ENCODE measurements at places on chromosomes 5 and 9.

DNA sequence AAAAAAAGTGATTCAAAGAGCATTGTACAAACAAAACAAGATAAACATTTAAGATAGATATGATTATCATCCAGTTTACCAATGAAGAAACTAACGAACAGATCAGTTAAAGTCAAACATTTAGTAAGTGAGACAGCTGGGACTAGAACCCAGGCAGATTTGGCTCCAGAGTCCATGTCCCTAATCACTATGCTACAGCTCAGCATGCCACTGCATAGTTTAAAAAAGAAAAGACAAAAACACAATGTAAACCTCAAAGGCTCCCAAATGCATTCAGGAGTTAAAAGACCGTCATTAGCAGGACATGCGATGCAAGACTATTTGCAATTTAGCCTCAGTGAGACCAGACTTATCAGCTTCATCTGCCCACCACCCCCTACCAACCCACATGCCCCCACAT lies 36.8 kb downstream of the DENND1A start:
- no peak for DNase-seq

DNA sequence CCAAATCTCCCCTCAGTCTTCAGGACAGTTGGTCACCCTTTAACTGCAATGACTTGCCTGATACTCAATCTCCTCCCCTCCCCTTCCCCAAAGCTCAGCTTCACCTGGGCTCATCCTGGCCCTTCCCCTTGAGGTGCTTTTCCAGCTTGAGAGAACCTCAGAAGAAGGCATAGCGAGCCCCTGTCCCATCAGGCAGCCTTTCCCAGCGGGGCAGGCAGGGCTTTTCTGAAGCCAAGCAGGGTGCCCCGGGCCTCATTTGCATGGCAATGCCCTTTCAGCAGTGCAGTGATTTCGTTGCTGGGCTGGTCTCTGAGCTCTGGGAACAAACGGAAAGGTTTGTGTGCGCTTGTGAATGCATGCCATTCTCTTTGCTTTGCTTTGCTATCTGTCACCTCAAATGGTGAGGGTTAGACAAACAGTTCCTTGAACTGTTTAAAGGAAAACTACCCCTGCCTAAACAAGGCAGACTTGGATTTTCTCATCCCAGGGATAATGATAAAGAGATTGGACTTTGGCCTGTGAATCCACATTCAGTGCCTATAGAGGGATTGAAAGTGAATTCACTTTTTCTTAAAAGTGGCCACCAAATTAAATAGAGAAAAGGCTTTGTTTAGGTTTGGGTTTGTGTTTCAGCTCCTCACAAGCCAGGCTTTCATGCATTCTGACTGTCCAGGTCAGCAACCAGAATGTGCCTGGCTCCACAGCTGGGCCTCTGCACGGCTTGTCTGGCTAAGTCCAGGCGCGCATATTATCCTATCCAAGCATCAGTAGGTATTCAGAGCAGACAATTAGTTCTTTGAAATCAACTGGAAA lies 165.3 kb downstream of the ZNF608 start:
- no peak for DNase-seq

DNA sequence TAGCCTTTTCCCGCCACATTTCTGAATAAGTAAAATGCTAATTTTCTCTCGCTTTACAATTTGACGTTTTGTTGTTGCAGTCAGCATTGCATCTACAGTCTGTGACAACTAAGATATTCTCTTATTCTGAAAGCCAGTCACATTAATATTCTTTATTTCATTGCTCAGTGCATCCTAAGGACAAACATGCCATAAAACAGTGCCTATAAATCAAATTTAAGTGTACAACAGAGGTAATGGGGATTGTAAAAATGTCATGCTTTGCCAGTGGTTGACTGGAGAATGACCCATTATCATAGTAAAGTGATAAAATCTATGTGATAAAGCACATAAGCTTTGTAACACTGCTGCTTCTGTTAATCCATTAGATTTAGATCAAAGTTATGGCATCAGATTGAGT lies 1850.0 kb upstream of the ACO1 start:
- no peak for DNase-seq

DNA sequence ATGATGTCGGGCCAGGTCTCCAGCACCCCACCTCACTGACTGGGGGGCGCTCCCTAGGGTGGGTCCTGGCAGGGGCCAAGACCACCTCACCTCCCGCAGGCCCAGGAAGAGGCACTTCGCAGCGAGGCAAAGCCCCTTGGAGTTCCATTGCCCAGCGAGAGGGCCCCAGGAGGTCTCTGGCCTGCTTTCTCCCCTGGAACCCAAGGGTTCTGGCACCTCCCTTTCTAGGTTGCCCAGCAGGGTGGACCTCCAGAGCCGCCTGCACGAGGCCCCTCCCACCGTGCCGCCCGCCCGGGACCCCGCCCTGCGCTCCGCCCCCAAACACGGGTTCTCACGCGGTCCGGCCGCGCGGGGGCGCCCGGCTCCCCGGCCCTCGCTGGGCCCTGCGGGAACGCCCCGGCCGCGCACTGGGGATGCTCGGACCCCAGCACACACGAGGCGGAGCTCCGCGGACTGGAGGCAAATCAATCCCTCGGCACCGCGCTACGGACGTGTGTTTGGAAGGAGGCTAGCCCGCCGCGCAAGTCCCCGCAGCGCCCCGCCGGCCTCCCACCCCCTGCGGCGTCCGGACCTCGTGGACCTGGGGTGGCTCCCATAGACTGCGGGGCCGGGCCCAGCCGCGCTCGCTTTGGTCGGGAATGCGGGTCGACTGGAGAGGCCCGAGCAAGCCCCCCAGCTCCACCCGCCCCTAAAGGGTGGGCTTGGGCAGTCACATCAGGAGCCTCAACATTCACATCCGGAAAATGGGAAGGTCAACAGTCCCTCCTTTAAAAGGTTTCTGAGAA lies 99.5 kb upstream of the LMX1B start:
- DNase-seq: peak; percentile 32

DNA sequence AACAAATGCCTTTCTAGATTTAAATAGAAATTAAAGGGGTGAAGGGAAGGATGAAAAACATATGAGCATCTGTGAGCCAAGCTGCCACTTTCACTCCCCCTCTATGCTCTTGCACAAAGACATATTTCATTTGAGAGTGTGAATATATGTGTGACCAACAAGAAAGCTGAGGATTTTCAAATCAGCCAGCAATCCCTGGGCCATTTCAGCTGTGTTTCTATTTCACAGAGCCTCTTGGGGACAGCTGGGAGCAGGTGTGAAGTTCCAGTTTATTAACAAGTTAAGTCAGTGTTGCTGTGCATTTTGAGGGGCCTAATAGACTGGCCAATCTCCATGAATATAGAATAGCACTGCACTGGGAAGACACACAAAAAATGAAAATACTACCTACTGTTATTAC lies 248.7 kb upstream of the RGMB start:
- DNase-seq: no peak

GRCh38 chr5:175378444-175379028 lies 65.4 kb downstream of the DRD1 start:
- DNase-seq: no peak

DNA sequence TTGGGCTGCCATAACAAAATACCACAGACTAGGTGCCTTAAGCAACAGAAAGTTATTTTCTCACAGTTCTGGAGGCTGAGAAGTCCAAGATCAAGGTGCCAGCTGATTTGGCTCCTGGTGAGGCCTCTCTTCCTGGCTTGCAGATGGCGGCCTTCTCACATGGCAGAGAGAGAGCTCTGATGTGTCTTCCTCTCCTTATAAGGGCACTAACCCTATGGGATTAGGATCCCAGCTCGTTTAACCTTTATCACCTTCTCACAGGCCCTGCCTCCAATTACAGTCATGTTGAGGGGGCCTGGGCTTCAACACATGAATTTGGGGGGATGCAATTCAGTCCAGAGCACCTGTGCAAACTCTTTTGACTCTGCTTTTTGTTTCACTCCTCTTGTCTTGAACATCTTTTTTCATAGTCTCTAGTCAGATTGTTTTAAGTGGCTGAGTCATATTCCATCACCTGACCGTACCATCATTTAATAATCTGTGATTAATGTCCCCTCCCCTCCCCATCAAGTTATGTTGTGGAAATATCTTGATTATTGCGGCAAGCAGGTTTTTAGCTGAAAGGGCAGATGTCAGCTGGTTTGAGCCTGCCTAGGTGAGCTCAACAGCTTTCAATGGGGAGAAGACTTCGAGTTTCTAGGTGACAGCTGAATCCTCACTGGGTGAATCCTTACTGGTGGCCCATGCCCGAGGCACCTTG lies 61.8 kb downstream of the NDFIP1 start:
- no peak for DNase-seq

DNA sequence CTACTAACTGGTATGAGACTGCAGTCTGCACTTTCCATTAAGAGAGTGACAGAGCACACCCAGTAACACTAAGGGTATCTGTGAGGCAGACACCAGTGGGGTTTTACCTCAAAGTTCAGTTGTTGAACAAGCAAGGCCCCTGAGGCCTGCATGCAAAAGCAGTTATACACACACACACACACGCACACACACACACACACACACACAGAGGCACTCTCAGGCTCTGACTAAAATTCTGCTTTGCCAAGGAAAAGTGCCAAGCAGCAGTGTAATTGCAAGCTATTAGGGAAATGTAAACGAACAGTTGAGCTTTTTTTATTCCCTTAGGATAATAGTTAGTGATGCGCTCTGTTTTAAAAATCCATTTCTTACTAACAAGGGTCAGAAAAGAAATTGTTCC lies 377.1 kb downstream of the SPOCK1 start:
- DNase-seq: no peak

- no peak for DNase-seq
Measured at GRCh38 chr9:129149442-129149841, 28.6 kb downstream of the IER5L start.

- no peak for DNase-seq
Measured at GRCh38 chr5:44385291-44385900, 3.8 kb downstream of the FGF10 start.

DNA sequence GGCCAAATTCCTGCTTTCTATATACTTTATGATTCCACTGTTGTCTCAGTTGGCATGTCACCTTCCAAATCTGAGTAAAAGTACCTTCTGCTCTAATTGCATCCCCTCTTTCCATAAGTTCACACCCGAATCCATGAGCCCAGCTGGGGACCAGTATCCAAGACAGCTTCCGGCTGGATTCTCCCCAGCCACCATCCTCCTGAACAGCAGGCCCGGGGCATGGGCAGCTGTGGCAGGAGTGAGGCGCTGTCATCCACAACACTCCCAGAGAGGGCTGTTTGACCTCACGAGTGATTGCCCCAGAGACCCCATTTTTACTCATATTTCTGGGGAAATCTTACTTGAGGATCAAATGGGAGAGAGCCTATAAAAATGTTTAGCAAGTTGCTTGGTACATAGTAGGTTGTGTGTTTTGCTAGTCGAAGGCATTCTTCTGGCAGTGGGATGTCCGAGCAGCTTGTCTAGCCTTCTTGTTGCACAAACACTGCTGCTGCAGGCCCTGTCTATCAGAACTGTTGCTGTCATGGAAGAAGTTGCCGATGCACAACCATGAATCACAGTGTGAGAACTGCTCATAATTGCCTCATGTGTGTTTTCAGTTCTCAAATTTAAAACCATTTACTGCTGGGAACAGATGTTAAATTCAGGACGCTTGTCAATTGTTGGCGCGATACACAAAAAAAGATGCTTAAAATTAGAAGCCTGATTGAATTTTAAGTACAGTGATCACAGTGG lies 93.8 kb downstream of the HSPA4 start:
- DNase-seq: no peak

DNA sequence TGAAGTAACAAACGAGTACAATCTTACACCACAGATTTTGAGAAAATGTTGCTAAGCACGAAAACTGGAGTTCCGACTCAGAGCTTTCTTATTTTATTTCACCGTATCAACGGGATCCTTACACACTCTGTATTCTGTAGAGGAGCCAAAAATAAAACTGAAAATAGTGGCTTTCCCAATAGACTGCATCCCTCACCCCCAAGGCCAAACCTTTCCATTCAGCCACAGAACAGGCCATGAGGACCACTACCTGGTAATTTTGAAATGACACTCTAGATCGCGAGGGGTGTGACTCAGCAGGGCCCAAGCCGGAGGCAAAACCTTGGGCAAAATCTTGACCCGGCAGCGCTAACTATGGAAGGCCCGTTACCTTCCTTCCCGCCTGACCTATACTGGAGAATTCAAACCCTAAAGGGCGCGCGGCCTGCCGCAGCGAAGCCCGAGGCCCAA lies 432 bp downstream of the HSPA9 start:
- DNase-seq: no peak

DNA sequence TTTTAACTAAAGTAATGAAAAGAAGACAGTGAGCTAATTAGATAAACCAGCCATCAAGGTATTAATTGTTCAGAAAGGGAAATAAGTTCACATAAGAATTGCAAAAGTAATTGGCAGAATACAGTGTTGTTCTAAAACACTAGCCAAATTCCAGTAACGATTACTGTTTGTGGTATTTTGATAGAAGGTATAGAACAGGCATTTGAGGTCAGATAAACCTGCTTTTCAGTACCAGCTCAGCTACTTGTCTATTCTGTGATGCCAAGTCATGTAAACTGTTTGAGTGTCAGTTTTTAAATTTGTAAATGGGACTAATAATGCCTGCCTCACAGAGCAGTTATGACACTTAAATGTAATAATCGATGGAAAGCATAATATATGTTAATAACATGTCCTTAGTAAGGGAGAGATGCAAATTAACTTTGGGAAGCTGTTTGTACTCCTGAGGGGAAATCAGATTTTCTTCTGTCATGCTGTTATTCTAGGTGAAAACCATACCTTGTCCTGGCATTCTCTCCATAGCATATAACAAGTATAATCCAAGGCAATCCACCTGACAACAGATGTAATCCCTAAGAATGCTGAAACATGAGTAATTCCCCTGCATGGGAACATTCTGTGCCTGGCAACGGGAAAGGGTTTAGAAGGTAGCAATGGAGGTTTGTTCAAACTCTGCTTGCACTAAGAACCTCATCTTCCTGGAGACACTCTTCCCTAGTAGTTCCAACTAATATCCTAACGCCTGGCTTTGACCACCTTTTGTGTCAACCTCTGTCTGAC lies 509.5 kb upstream of the PAPPA start:
- DNase-seq: no peak

DNA sequence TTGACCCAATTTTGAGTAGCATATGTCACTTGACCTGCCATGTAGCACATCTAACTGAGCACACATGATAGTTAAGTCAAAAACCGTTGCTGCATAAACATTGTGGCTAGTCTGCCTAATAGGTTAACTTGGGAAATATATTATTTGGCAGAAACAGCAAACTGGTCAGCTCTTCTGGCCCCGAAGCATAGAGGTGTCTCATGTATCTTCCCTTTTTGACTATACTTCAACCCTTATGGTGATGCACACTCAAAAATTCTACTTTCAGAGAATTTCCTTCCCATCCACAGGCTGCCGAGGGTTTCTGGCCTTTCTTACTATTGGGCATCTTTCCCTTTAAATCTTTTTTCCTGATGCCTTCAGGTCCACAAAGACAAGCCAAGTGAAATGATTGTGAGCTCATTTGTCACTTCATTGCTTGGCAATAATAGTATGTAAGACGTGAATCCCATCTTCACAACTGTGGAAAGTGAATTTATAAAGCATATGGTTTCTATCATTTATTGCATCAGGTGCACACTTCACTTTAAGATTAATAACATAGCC lies 41.2 kb downstream of the MOCS2 start:
- DNase-seq: no peak

DNA sequence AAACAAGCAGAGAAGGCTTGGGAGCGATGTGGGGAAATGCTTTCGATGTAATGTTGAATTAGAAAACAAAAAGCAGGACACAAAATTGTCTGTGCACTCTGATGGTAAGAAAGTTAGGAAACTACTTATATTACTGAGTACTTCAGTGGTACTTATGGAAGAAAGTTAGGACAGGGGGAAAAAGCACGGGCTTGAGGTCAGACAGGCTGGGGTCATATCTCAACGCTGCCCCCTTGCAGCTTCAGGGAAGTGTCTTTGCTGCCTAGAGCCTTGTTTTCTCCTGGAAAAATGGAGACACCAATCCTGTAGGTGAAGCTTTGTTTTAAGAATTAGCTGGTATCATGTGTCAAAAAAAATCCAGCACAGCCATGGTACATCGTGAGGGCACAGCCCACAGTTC lies 23.0 kb downstream of the NEURL1B start:
- DNase-seq: no peak

All from activated T-cell treated with anti-CD3 and anti-CD28 coated beads for 4 hours (primary cell).